ENCODE measurements at places on chromosomes 4 and X. TPM values are rescaled to one million over a fixed set of nuclear protein-coding genes. Genes with fewer than 3 reads are reported as not detected.

- no peak for DNase-seq
Observed at GRCh38 chr4:94758141-94758699, 465 bp downstream of the BMPR1B start.

DNA sequence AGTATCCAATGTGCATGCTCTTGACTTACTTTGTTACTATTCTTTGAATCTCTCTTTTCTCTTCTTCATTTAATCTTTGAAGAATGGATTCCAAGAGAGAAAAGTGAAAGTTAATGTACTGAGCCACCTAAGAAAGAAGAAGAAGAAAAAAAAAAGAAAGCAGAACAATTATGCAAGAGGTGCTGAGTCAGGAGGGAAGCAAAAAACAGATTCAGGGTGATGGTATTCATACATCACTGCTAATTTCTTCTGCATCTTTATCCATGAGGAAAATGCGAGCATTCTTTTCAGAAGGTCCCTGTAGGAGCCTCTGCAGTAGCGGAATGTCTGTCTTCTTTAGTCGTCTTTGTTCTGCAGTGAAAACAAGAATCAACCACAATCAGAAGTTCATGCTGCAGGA, 43.9 kb downstream of the RASSF6 start:
- DNase-seq, result no peak

GRCh38 chrX:20063716-20064351, 52.9 kb downstream of the MAP7D2 start:
- no peak for DNase-seq

- DNase-seq, result no peak
Observed at GRCh38 chr4:156594624-156595023, 377.0 kb downstream of the PDGFC start.

DNA sequence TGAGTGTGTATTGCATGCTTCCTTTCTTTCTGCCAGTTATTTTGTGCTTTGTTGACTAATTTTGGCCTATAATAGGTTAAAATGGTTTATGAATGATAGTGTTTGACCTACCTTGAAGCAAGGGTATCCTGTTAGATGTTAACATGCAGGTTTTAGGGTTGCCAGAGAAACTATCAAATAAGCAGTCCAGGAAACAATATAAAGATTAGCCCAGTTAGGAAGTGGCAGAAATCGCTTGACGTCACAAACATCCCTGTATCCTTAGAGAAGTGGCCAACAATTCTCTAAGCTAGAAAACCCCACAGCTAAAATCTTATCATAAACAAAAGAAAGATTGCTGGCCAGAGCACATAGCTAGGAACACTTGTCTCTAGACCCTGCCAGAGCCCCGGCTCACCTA, 3.8 kb downstream of the NAP1L5 start:
- DNase-seq, result no peak

DNA sequence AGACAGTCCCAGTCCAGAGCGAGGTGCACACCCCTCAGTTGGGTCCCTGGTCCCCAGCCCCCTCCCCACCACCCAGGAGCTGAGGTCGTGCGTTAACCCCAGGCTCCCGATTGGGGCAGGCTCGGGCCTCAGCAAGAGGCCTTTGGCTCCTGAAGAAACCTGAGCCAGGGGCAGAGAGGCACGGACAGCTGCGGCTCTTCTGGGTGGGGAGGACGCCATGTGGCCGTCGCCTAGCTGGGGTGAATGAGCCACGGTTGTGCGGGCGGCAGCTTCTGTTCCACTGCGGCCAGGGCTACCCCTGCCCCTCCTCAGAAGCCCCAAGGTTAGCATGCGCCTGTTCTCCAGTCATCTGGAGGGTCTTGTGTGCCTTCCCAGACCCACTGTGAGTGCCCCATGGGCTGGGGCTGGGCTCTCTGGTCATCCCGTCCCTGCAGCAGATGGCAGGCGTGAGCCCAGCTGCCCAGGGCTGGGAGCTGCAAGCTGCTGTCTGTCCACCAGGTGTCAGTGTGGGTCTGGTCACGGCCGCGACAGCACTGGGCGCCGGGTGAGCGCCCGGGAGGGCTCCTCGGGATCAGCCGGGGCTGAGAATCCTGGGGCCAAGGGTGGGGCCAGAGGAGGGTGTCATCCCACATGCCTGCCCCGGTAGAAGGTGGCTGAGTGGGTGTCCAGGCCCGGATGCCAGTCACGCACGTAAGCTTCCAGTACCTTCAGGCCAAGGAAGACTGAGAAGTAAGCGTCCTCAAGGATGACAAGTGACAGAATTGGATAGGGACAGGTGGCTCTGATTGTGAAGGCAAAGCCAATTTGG, 21.9 kb downstream of the ATP2B3 start:
- DNase-seq, result peak; percentile 54

GRCh38 chrX:131058136-131058868, at the start of gene ARHGAP36:
Gene ARHGAP36 (plus strand): TSS chrX:131058346. CDS start chrX:131081666, 23,320 bp downstream.
- DNase-seq, result no peak

CPLX1 gene
- 0.58 TPM for total RNA-seq

F11 gene
- total RNA-seq, result not detected

MAOA gene
- 5.8 TPM for total RNA-seq

GRIA3 gene
- not detected for total RNA-seq

RAB40AL gene
- 0.33 TPM for total RNA-seq

ASB12 gene
- total RNA-seq, result not detected

All from activated T-cell treated with anti-CD3 and anti-CD28 coated beads, Interleukin-2, amount 50 U/mL, for 4 hours (primary cell).